HepG2 (cell line): ENCODE measurements at places on chromosomes 2 and 18. TPM values are rescaled to one million over a fixed set of nuclear protein-coding genes. Genes with fewer than 3 reads are reported as not detected.

The CASP8 gene
- total RNA-seq: 52.8 and 60.9 TPM in 2 replicates

The PTPRN gene
- not detected in 2 replicates for total RNA-seq

The OR6B2 gene
- not detected in 2 replicates for total RNA-seq

The GLS gene
- 183 and 212 TPM in 2 replicates for total RNA-seq

The EMILIN2 gene
- 6.9 and 8.2 TPM in 2 replicates for total RNA-seq

The AMER3 gene
- total RNA-seq: not detected in 2 replicates

DNA sequence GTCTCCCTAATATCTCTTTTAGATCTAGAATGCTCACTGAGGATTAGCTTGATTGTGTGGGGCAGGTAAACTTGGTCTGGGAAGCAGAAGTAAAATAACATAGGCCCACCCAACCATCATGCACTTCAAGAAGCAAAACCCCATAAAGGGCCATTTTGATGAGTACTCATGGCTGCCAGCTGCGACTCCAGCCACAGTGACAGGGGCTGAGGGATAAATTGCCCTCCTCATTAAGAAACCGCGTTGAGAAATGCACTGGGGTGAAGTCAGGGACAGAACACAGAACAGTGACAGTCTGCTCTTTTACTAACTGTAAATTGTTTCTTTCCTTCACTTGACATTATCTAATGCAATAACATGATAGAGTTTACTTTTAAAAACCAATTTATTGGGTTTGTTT lies 60.2 kb downstream of the RND3 start:
- DNase-seq: no peak

- peak; percentile 65 for DNase-seq
These were observed 662.3 kb downstream of the IRS1 start for GRCh38 chr2:226137201-226137811.

- no peak for DNase-seq
These were observed 80.0 kb upstream of the TMEM200C start for GRCh38 chr18:5975111-5976002.

DNA sequence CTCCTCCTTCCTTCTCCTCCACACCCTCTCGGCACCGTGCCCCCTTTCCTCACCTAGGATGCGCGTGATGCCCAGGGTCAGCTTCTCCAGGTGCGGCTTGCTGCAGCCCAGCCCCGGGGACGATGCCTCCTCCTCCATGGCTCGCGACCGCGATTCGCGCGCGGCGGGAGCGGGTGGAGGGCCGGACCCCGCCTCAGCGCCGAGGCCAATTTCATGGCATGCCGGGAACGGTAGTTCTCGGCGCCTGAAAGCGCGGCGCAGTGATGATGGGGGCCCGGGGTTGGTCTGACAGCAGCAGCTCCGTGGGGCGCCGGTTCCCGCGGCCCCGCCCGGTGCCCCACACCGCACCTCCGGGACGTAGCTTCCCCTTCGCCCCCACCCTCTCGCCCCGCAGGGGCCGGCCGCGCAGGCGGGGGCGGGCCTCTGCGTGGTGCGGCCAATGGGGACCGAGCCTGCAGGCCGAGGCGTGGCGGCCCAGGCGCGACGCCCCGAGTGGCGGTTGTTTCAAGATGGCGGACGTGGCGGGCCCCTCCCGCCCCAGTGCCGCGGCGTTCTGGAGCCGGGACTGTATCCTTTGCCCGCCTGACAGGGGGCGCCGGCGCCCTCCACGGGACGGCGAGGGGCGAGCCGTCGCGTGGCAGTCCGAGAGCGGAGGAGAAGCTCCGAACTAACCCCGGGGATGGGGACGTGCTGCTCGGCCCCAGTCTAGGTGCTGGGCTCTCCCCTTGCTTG lies at the start of the genes KIAA1328 and TPGS2:
KIAA1328 (plus strand) TSS at position 498 of the 732 bp plus-strand sequence; CDS start at position 510, 12 bp downstream.
TPGS2 (minus strand) TSS at position 373 of the 732 bp plus-strand sequence; CDS start at position 138, 235 bp downstream.
- peak; percentile 75 for DNase-seq

DNA sequence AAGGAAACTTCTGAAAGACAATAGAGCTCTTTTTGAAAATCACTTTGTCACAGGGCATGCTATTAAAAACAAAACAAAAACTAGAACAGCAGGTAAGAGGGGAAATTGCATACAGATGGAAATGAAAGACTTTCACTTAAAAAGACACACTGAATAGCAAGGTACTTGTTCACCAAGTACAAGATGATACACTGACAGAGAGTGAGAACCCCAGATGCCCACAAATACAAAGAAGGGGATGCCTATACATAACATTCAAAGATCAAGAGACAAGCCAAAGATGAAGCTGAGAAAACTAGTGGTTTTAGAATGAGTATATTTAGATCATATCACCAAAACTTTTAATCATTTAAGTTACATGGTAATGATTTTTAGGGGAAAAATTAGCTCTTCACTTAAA lies 60.7 kb downstream of the ASXL2 start:
- no peak for DNase-seq

- DNase-seq: no peak
These were observed 150.1 kb upstream of the CTAGE1 start for GRCh38 chr18:22567794-22568193.

GRCh38 chr18:6997808-6998207 lies 119.8 kb downstream of the LAMA1 start:
- DNase-seq: no peak

GRCh38 chr2:81276595-81276994 lies 972.0 kb upstream of the LRRTM1 start:
- DNase-seq: no peak
